ENCODE measurements at places on chromosomes 2 and 18.

DNA sequence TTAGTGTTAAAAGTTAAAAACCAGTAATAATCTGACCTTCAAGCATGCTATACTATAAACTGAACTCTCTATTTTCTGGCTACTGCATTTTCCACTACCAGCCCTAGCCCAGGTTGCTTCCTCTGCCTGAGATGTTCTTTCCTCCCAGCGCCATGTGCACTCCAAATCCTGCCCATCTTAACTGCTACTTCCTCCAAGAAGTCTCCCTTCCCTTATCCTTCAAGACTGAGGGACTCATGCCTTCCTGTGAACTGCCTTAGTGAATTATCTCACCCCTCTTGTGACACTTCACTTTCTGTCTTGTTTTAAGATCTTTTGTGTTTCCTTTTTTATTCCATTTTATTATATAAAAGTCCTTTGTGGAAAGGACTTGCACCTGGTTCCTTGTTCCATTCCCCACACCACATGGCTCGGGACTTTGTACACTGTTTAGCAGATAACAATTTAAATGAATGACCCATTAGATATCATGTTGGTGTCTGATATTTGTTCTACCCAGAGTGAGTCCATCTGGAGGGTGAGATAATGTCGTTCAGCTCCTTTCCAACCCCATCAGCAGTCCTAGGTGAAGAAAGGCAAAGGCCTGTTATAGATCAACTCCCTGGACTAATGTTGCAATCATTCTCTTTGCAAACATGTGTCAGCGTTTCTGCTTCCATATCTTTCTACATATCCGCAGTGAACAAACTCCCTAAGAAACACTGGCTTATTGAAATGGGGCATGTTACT lies 20.9 kb upstream of the AGFG1 start:
- peak; percentile 69 for DNase-seq

DNA sequence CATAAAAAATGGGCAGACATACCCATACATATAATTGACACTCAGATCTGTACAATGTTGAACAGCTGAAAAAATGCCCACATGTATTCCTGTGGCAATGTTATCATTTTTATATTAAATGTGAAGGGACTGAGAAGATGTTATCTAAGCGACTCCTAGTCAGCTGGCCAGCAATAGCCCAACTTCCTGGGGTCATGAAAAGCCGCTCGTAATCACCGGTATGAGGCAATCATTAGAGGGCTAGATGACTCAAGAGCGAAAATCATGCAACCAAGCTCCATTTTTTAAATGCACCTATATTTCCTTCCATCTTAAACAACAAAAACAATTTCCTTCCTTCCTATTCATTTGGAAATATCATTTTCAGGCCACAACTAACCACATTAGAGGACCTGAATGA lies 274.6 kb upstream of the CCDC68 start:
- DNase-seq, result no peak

- peak; percentile 5 for DNase-seq
Measured at GRCh38 chr18:31274931-31275330, 43.0 kb upstream of the DSG1 start.

GRCh38 chr2:12296915-12297314 lies 419.8 kb upstream of the TRIB2 start:
- DNase-seq, result no peak

- DNase-seq, result no peak
Measured at GRCh38 chr2:33083699-33084387, 137.1 kb downstream of the LTBP1 start.

GRCh38 chr2:232014681-232015080 lies 53.2 kb downstream of the DIS3L2 start:
- DNase-seq, result no peak

GRCh38 chr2:221610675-221611074 lies 38.6 kb upstream of the EPHA4 start:
- DNase-seq, result no peak

GRCh38 chr18:7177116-7177744 lies 53.7 kb upstream of the LRRC30 start:
- DNase-seq, result peak; percentile 69

GRCh38 chr18:56224669-56225561 lies 413.5 kb downstream of the TXNL1 start:
- no peak for DNase-seq

- no peak for DNase-seq
Measured at GRCh38 chr2:239411549-239412319, 10.9 kb upstream of the HDAC4 start.

DNA sequence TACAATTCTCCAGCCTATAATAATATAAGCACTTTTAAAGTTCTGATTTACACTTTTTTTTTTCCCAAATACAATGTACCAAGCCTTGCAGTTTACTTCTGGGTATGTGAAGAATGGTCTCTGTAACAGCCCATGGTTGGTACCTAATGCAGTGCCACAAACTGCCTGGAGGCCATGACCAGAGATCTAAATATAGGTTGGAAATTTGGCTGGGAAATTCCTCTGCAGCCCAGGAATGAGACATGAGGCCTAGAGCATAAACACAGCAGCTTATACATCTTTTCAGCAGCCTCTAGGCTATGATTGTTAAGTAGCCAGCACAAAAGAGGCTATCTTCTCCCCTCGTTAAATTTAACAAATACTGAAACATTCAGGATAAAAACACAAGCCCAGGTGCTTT lies 432.0 kb upstream of the FAM98A start:
- no peak for DNase-seq

GRCh38 chr2:221649051-221649775 lies 77.1 kb upstream of the EPHA4 start:
- DNase-seq, result no peak

GRCh38 chr2:163752267-163752666 lies 16.5 kb upstream of the FIGN start:
- DNase-seq, result no peak

DNA sequence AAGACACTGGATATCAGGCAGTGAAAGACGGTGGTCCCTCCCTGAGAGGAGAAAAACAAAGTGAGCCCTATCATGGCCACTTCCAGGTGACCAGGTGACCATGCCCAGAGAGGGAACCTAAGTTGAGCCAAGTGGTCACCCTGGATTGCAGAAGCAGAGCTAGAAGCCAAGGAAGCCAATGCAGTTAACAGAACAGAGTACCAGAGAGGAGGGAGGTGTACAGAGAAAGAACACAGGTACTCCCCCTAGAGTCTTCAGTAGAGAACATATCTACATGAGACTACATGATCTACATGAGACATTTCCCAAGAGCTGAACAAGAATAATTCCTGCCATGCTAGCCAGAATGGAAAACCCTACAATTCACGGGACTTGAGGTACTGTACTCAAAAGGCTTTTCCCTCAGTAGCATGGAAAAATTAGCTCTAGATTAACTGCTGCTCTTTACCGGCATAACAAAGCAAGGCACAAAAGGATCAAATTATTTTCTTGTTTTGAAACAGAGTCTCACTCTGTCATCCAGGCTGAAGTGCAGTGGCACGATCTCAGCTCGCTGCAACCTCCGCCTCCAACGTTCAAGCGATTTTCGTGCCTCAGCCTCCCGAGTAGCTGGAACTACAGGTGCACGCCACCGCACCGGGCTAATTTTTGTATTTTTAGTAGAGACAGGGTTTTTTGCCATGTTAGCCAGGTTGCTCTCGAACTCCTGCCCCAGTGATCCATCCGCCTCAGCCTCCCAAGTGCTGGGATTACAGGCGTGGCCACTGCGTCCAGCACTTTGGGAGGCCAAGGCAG lies 23.5 kb downstream of the ROCK2 start:
- no peak for DNase-seq

DNA sequence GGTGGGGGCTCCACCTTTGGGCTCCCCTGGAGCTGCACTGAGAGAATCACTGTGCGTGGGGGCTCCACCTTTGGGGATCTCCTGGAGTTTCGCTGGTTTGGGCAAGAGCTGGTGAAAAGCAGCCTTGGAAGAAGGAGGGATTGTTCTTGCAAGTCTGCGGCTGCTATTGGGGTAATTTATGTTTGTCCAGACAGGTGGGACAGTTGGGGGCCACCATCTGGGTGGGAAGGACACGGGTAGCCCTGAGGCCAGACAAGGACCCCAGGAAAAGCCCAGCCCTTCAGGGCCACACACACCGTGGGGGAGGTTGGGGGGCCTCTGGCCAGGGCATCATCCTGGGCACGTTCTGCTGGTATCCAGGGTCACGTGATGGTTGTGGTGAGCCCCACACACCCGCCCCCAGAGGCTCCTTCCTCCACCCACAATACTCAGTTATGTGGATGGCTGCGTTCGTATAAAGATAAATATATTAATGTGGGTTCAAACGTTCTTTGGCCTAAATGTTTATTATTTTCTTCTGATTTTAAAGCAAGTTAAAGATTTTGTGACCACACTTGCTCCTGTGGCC lies 47.7 kb downstream of the TPO start:
- DNase-seq, result no peak

GRCh38 chr2:233036162-233036838 lies 3.8 kb downstream of the NEU2 start:
- no peak for DNase-seq

DNA sequence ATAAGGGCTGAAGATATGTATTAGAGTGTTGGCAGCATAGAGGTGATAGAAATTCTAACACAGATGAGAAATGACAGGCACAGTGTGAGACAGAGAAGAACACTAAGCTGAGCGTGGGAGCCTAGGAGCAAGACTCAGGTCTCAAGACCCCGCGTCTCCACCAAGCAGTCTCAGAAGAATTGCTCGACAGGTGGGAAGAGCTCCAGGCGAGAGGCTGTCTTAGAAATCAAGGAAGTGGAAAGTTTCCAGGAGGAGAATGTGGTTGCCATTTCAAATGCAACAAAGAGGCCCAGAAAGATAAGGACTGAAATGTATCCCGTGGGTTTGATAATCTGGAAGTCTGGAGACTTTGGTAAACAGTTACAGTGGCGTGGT lies 31.5 kb upstream of the CAB39 start:
- DNase-seq, result no peak

GRCh38 chr18:61833387-61833786 lies 59.4 kb downstream of the RNF152 start:
- no peak for DNase-seq

- DNase-seq, result peak; percentile 52
Measured at GRCh38 chr18:47772374-47773248, 157.8 kb downstream of the SMAD2 start.

- peak; percentile 32 for DNase-seq
Measured at GRCh38 chr2:15159751-15160177, 401.4 kb downstream of the NBAS start.

- DNase-seq, result no peak
Measured at GRCh38 chr2:183678908-183679307, 554.7 kb downstream of the NUP35 start.

DNA sequence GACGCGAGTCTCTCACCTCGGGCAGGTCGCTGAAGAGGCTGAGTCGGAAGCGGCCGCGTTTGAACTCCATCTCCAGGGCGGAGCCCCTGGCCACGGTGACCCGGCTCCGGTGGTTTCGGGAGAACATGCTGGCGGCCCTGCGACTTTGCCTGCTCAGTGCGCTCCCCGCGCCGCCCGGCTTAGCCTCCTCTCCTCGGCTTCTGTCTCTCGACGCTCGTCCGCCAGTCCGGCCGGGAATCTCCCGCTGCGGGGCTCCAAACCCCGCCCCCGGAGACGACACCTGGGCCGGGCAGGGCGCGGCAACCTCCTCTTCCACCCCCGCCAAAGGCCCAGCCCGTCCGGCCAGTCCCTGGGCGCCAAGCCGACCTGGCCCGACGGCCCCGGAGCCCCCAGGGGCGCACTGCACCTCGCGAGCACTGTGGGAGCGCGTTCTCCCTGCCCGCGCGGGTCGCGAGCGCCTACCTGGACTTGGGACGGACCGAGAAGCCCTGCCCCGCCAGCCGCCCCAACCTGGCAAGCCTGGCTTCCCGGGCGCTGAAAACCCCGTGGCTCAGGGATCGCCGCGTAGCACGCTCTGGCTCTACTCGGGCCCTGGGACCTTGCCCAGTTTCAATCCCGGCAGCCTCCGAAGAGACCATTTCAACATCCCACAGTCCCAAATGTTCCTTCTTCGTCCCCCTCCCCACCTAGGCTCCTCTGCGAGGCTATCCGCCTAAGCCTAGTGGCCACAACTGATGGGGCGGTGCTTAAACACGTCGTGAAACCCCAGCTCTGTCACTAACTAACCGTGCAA lies at the start of gene RTKN:
TSS of gene RTKN (minus strand) at position 248 of the 793 bp plus-strand sequence. CDS start at position 127, 121 bp downstream.
- peak; percentile 86 for DNase-seq

GRCh38 chr2:46299365-46300263 lies 2.4 kb downstream of the EPAS1 start:
- peak; percentile 37 for DNase-seq

GRCh38 chr18:48306838-48307237 lies 102.3 kb downstream of the ZBTB7C start:
- no peak for DNase-seq

DNA sequence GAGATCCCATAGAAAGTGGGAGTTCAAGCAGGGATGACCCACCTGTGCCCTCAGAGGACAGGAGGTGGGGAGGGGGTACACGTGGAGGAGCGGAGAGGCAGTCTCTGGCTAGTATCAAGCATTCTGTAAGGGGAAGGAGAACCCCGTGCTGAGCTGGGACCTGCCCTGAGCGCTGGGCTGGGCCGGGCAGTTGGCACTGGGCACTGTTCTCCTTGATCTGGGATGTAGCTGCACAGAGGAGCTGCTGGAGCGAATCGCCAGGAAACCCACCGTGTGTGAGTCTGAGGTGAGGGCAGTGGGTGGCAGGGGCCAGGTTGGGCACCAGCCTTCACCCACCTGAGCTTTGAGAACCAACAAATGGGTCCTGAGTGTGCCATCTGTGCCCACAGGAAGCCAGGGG lies 19.8 kb upstream of the GMPPA start:
- DNase-seq, result no peak

DNA sequence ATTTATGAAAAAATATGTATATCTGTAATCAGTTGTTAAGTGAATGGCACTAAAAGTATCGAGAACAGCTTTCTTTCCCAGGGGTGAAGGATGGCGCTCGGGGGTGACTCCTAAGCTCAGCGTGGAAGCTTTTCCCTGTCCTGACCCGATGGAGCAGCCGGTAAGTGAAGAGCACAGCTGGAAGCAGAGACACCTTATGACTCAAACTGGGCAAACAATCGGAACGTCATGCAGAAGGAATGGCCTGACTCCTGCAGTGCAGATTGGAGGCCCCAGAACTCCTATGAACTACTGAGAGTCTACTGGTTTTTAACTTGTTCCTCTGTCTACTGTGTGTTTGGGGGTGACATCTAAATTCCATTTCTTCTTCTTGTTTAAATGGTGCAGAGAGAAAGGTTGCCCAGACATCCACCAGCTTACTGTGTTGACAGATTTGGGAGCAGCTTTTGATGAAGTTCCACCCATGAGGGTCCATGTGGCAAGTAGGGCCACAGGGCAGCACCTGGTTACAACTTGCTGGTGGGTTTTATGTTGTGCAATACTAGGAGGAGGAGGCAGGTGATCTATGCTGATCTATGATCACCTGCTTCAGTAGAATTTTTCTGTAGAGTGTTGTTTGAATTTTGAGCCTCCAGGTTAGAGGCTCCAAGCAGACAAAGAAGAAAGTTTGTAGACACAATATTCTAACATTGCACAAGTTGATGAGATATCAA lies 52.8 kb upstream of the TMEM182 start:
- DNase-seq, result peak; percentile 15

DNA sequence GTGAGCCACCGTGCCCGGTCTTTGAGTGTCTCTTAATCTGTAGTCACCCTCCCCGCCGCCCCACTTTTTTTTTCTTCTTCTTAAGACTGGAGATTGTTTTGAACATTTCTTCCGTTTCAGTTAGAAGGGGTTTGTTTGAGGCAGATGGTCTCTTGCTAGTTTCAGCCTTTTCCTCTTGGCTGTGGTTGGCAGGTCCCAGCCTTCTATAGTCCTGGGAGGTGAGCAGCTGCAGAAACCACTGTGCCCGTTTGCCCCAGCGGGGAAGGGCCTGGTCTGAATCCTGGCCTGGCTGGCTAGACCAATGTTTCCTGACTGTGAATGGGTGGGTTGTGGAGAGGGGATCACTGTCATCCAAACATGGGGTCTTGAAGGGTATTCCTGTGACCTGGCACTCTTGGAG lies 30.1 kb upstream of the MCFD2 start:
- DNase-seq, result no peak

- no peak for DNase-seq
Measured at GRCh38 chr2:31251018-31251417, 17.1 kb downstream of the EHD3 start.
